ENCODE measurements at places on chromosomes 4 and X. TPM values are rescaled to one million over a fixed set of nuclear protein-coding genes. Genes with fewer than 3 reads are reported as not detected.

DNA sequence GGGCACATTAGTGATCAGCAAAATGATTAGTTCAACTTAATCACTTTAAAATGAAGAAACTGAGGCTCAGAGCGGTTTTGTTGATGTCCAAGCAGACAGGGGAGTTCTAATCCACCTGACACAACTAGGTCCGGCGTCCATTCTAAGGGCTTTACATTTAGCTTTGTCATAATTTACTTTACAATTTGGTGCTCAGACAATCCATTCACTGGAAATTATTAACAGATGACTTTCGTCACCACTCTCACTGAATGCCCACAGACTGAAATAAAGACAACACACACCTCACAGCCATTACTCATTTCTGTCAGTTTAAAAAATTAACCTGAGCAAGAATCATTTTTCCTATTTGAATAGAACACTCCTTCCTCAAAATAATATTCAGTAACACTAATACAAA, 10.8 kb downstream of the NR3C2 start:
- DNase-seq: no peak

- DNase-seq: no peak
Measured at GRCh38 chr4:173194157-173194556, 25.5 kb downstream of the GALNT7 start.

DNA sequence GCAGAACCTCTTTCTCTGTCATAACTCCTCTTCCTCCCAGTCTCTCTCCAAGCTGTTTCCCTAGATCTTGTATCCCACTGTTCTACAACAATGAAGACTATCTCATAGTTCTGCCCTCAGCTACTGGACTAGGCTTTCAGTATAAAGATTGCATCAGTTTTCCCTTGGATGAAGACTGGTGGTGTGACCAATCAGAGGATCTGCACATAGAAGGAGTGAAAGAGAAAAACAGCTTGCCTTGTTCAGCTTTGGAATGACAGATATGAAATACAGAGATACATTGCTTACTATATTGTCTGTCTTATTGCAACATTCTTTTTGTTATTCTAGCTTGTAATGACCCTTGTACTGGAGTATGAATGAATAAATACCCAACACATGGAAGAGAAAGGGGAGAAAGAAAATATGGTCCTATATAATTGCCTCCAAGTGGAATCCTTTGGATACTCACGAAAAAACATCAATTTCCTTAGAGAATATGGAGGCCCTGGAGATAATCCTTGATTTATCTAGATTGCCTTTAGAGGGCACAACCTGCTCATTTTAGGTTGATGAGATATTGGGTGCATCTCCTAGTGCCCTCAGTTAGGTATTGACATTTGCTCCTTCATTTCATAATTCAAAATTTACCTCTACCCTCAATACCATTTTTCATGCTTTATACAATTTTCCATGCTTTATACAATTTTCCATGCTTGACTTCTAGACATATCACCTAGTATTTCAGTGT, 395.8 kb downstream of the NAF1 start:
- no peak for DNase-seq

DNA sequence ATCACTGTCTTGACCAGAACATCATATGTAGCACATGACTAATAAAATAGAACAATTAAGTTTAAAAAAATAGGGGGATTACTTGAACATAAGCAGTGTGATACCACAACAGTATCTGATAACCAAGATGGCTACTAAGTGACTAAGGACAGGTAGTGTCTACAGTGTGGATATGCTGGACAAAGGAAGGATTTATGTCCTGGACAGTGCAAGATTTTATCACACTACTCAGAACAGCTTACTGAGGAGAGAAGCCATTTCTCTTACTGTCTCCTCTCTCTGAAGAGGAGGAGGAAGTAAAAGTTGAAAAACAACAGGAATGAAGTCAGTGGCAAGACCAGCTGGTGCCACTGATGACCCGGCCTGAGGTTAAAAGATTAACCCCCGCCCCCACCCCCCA, 4.0 kb upstream of the SLC10A7 start:
- DNase-seq: no peak

DNA sequence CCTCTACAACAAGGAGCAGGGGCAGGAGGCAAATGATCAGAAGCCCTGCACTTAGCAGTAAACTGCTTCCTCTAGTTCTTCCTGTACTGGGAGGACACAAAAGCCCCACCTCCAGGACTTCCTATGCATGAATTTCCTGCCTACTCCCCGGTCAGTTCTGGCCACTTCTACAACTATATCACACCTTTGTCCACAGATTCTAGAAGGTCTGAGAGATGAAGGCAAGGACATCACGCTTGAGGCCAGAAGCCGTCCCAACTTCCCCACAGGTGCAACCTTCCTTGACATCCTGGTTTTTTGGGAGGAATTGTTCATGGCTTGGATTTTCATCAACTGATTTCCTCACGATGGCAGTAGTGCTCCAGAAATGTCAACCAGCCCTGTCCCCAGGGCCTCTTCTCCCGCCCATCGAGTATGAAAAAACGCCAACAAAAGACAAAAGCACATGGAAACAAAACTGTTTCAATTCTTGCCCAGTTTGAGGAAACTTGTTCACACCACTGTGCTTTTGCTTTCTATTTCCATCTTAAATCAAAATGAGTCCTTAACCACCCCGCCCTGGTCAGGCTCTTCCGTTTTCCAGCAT, 206.5 kb upstream of the STK26 start:
- peak; percentile 91 for DNase-seq

DNA sequence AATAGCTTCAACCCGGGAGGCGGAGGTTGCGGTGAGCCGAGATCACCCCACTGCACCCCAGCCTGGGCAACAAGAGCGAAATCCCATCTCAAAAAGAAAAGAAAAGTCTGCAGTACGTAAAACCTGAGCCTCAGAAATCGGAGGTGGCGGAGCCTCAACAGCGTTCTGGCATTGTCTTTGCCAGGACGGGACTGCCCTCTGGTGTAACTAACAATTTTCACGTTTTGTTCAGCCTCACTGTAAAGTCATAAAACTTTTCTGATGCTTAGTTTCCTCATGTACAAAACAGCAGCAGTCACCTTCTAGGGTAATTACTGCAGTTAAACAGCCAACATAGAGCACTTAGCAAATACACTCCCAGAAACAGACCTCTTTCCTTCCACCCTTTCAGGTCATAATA, 121.7 kb downstream of the RBM47 start:
- no peak for DNase-seq

GRCh38 chr4:172980219-172980618, 188.4 kb upstream of the GALNT7 start:
- DNase-seq: no peak

- DNase-seq: no peak
Measured at GRCh38 chrX:140766024-140766611, 56.6 kb downstream of the LINC00632 start.

- DNase-seq: no peak
Measured at GRCh38 chr4:82241534-82241933, 132.3 kb downstream of the HNRNPD start.

- DNase-seq: no peak
Measured at GRCh38 chr4:5381961-5382441, 326.4 kb downstream of the EVC2 start.

DNA sequence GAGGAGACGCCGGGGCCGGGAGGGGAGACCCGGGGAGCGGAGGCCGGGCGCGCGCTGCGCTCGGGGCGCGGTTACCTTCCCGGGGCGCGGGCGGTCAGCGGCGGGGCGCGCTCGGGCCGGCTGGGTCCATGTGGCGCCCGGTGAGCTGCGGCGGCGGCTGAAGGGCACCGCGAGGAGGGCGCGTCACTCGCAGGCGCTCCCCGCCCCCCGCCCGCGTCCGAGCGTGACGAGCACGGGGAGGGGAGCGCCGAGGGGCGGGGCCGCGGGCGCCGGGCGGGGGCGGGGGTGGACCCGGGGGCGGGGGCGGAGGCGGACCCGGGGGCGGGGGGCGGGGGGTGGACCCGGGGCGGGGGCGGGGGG, at the start of gene CPLX1:
TSS of gene CPLX1 (minus strand) at position 159 of the 360 bp plus-strand sequence. CDS start 1,607 bp downstream, outside the sequence.
- DNase-seq: no peak

ADH6 gene
- total RNA-seq: 3.1 TPM

ART3 gene
- total RNA-seq: not detected

Measured in ureter (tissue), 1 donor.